Retinal pigment epithelial cell (primary cell): ENCODE measurements at places on chromosomes 4 and X.

DNA sequence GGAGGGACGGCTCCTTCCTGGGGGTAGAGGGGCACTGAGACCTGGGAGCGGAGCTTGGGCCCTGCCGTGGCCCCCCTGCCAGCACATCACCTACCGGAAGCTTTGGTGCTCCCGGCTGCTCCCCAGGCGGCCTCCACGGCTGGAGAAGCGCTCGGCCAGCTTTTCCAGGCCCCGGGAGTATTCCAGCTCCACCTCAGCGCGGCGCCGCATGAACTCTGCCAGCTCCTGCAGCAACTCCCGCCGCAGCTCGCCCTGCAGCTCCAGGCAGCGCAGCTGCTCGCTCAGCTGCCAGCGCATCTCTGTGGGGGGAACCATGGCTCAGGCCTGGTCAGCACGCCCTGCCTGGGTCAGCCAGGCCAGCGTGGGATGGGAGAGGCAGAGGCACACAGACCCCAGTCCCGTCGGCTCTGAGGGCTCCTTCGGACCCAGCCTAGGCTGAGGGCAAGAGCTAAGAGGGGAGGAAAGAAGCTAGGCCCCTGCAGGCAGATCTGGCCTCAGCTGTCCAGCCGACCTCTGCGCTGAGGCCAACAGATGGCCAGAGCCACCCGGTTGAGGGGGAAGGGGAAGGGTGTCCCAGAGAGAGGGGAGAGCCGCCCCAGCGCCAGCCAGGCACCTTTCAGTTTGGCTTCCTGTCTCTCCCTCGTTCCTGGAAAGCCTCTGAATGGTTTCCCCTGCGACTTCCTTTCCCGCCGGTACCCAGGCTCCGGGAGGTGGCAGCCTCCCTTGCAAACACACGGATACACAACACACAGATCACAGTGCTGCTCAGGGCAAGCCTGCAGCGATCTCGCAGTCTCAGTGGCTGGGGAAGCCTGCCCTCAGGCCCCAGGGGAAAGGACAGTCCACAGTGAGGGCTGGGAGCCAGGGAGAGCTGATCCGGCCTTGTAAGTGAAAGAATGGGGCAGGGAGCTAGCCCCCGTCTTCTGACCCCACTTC lies 4.3 kb downstream of the ARHGAP4 start:
- DNase-seq, result no peak

DNA sequence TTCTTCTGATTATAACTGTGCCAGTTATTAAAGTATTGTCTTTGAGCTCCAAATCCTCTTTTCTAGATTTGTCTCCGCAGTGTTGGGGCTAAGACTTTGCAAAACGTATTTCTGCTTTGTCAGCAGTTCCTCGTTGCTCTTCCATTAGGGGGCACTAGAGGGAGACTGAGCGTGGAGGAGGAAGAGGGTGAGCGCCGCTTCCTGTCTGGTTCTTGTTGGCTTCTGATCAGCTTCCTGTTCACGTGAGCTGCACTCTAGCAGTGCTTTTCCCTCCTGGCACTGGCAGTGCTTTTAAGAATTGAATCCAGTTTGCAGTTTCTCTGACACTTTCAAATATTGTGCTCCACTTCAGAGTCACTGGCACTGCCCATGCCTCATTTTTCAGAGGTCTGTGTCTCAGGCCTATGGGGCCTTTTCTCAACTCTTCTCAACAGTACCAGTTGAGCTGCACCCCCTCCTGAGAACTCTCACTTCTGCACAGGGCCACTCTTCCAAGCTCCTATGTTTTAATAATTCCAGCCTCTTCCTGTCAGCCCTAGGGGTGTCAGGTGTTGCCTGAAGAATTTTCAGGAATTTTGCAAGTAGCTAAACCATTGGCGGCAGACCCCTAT lies 54.4 kb upstream of the LCORL start:
- DNase-seq, result no peak

DNA sequence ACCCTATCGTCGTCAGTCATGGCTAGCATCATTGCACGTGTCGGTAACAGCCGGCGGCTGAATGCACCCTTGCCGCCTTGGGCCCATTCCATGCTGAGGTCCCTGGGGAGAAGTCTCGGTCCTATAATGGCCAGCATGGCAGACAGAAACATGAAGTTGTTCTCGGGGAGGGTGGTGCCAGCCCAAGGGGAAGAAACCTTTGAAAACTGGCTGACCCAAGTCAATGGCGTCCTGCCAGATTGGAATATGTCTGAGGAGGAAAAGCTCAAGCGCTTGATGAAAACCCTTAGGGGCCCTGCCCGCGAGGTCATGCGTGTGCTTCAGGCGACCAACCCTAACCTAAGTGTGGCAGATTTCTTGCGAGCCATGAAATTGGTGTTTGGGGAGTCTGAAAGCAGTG lies 1.6 kb downstream of the ZCCHC12 start:
- no peak for DNase-seq

GRCh38 chrX:54288968-54289367 lies 68.9 kb downstream of the WNK3 start:
- no peak for DNase-seq

GRCh38 chrX:73964579-73964978 lies 339.4 kb upstream of the ZCCHC13 start:
- no peak for DNase-seq

- DNase-seq, result no peak
These were observed 211.9 kb upstream of the HS3ST1 start for GRCh38 chr4:11640584-11640983.

DNA sequence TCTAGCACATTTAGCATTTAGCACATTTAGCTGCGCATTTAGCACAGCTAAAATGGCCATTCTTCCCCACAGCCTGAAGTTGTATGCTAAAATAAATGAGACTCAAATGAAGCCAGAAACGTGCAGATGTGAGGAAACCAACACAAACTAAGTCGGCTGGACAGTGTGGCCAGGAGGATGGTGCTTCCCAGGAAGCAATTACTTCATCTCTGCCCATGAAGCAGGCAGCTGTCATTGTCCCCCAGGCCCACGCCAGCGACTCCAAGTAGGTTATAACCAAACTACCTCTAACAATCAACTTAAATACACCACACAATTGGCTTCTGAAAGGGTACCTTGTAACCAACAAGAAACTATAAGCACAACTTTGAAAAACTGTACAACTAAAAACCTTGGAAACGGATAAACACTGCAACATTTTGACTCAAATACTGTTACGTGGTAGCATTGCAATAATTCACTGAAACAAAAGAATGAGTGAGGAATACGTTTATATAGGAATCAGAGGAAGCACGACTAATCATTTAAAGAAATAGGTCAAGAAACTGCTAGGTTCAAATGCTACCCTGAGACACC lies 39.2 kb downstream of the AFAP1 start:
- DNase-seq, result no peak

- peak; percentile 26 for DNase-seq
These were observed 155.4 kb upstream of the FTHL17 start for GRCh38 chrX:31227250-31227649.

- DNase-seq, result peak; percentile 43
These were observed 109.1 kb upstream of the SLC4A4 start for GRCh38 chr4:71229477-71230270.

DNA sequence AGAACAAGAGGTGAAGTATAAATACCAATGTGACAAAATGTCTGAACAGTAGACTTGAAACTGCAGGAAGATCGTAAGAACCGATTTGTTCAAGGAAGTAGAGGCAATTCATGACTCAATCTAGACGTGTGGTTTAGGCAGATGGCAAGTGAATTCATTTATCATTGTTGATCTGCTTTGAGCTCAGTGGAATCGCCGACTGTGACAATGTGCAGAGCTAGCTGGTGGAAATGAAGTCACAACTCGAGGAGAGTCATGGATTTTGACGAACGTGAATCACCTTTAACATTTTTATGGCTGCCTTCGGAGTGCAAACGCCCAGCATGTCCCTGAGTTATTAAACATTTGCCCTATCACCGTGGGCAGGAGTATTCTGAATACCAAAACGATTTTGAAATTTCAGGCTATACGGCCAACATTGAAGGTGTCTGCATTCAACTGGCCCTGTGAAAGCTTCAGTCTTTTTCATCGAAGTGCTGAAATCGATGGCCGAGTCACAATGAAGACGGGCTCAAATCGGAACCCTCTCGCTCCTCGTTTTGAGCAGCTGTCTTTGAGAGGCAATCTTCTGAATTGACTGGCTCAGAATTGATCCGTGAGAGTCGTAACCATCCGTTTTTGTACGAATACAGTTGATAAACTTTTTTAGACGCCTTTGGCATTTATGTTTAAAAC lies 689 bp upstream of the OGT start:
- no peak for DNase-seq

GRCh38 chrX:154465601-154466000 lies 7.5 kb downstream of the PLXNA3 start:
- no peak for DNase-seq

DNA sequence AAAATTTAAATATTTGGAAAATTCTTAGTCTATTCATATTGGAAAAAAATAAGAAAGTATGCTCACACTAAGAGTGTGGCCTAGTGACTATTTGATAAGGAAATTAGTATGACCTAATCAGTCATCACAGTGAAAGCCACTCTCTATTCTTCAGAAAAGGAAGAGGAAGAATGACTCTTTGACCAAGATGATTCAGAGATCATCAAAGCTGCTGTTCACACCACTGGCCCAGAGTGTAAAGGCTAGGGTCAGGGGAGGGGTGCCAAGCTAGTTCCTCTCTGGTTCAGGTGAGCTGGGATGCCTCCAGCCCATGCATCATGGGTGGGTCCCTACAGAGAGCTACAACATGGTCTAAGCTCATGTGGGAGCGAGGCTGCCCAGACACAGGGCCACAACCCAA lies 396.9 kb upstream of the NDST3 start:
- no peak for DNase-seq

- no peak for DNase-seq
These were observed 7.4 kb downstream of the FGF2 start for GRCh38 chr4:122833999-122834398.

- peak; percentile 62 for DNase-seq
These were observed at the start of gene COL4A5 for GRCh38 chrX:108439426-108439942. TSS of gene COL4A5 (plus strand) at chrX:108439838. CDS start at chrX:108440126, 288 bp downstream.

DNA sequence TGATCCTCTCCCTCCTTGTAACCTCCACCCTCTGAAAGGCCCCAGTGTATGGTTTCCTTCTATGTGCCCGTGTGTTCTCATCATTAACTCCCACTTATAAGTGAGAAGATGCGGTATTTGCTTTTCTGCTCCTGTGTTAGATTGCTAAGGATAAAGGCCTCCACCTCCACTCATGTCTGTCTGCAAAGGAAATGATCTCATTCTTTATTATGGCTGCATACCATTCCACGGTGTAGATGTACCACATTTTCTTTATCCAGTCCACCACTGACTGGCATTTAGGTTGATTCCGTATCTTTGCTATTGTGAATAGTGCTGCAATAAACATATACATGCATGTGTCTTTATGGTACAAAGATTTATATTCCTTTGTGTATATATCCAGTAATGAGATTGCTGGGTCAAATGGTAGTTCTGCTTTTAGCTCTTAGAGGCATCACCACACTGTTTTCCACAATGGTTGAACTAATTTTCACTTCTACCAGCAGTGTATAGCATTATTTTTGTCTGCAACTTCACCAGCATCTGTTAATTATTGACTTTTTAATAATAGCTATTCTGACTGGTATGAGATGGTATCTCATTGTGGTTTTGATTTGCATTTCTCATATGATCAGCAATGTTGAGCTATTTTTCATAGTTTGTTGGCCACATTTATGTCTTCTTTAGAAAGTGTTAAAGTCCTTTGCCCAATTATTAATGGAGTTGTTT lies 1030.9 kb downstream of the FSTL5 start:
- no peak for DNase-seq

- no peak for DNase-seq
These were observed 52.4 kb downstream of the ENPP6 start for GRCh38 chr4:184165291-184165690.

- DNase-seq, result no peak
These were observed 75.8 kb downstream of the FRYL start for GRCh38 chr4:48704091-48704802.

GRCh38 chr4:24117975-24118374 lies 228.1 kb upstream of the PPARGC1A start:
- no peak for DNase-seq

GRCh38 chr4:998096-998691 lies 5.0 kb upstream of the SLC26A1 start:
- no peak for DNase-seq

DNA sequence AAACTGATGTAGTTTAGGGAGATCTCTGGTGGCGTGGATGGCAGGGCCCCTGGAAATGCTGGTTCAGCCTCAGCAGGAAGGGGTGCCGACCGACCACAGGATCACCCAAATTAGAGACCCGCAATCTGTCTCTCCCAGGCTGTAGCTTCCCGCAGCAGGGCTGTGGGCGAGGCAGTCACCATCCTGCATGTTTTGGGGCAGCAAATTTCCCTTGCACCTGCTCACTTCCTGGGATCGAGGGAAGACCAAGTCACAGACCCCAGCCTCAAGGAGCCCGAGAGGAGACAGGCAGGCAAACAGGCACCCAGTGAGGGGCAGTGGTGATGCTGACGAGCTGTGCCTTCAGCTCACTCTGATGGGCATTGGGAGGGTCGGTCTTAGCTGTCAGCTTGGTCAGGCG lies 21.2 kb upstream of the GPR78 start:
- DNase-seq, result no peak

DNA sequence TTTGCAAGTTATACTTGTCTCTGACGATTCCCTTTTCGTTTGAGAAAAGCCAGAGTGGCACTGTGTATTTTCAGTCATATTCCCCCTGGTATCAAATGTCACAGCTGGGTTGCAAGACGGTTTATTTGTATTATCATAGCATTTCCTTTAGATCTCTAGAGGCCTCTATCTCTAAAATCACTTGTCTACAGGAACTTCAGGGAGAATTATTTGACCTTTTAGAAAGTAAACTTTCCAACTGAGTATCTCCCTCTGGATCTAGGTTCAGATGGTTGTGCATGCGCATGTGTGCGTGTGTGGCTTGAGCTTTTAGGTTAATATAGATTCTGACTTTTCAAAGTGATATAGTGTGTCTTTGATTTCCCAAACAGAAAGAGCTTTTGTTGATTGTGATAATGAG lies 15.1 kb upstream of the TAB3 start:
- DNase-seq, result no peak

- DNase-seq, result no peak
These were observed 76.2 kb downstream of the DOCK11 start for GRCh38 chrX:118571836-118572235.

GRCh38 chrX:148540114-148540513 lies 39.7 kb downstream of the AFF2 start:
- no peak for DNase-seq

DNA sequence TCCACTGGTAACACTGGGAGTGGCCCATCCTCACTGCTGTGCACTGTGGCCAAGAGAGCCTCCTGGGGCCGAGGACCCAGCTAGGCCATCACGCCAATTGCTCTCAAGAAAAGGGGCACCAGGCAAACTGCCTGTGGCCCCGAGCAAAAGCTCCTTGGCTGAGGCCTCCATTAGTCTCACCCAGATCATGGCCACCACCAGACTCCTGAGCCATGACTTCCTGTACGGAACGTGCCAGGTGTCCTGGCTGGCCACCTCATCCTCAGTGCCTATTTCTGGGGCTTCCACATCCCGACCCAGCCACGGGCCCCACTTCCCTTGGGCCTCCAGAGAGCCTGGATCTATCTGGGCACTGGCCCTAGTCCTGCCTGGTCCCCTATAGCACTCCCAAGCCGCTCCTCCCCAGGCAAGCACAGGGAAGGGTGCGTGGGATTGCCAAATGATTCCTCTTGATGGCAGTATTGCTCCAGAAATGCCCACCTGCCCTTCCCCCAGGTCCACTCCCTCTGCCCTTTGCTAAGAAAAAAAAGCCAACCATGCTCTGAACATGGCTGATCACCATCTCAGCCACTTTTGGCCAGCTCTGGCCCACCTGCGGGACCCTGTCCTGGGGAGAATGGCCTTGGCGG lies 212.6 kb upstream of the AGTR2 start:
- DNase-seq, result no peak
